Mucosa of gallbladder (tissue), 1 donor: ENCODE measurements at places on chromosomes 13 and 19. TPM values are rescaled to one million over a fixed set of nuclear protein-coding genes. Genes with fewer than 3 reads are reported as not detected.

DNA sequence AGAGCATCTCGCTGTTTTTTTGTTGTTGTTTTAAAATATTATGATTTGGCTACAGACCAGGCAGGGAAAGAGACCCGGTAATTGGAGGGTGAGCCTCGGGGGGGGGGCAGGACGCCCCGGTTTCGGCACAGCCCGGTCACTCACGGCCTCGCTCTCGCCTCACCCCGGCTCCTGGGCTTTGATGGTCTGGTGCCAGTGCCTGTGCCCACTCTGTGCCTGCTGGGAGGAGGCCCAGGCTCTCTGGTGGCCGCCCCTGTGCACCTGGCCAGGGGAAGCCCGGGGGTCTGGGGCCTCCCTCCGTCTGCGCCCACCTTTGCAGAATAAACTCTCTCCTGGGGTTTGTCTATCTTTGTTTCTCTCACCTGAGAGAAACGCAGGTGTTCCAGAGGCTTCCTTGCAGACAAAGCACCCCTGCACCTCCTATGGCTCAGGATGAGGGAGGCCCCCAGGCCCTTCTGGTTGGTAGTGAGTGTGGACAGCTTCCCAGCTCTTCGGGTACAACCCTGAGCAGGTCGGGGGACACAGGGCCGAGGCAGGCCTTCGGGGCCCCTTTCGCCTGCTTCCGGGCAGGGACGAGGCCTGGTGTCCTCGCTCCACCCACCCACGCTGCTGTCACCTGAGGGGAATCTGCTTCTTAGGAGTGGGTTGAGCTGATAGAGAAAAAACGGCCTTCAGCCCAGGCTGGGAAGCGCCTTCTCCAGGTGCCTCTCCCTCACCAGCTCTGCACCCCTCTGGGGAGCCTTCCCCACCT lies 183.3 kb downstream of the KDM4B start:
- no peak for DNase-seq

GRCh38 chr19:1718420-1719291 lies 34.6 kb upstream of the ONECUT3 start:
- no peak for DNase-seq

Gene LRRC63
- 0.69 TPM for total RNA-seq

- DNase-seq = no peak
Observed at GRCh38 chr13:88345171-88345847, 674.1 kb downstream of the SLITRK5 start.

Gene WDR87
- not detected for total RNA-seq

- no peak for DNase-seq
Observed at GRCh38 chr19:38781058-38781457, 7.7 kb upstream of the LGALS7 start.

Gene CD70
- total RNA-seq = not detected
